Islet precursor cell (in vitro differentiated cells): ENCODE measurements at places on chromosomes 5 and 9.

GRCh38 chr9:86577420-86578333 is 223.5 kb upstream of the TUT7 start:
- DNase-seq, result no peak

- DNase-seq, result no peak
These were observed 31.0 kb downstream of the GLDC start for GRCh38 chr9:6614489-6614888.

GRCh38 chr5:106093134-106093533 is 1577.6 kb downstream of the EFNA5 start:
- no peak for DNase-seq

GRCh38 chr5:127210042-127210441 is 80.6 kb upstream of the MEGF10 start:
- no peak for DNase-seq

DNA sequence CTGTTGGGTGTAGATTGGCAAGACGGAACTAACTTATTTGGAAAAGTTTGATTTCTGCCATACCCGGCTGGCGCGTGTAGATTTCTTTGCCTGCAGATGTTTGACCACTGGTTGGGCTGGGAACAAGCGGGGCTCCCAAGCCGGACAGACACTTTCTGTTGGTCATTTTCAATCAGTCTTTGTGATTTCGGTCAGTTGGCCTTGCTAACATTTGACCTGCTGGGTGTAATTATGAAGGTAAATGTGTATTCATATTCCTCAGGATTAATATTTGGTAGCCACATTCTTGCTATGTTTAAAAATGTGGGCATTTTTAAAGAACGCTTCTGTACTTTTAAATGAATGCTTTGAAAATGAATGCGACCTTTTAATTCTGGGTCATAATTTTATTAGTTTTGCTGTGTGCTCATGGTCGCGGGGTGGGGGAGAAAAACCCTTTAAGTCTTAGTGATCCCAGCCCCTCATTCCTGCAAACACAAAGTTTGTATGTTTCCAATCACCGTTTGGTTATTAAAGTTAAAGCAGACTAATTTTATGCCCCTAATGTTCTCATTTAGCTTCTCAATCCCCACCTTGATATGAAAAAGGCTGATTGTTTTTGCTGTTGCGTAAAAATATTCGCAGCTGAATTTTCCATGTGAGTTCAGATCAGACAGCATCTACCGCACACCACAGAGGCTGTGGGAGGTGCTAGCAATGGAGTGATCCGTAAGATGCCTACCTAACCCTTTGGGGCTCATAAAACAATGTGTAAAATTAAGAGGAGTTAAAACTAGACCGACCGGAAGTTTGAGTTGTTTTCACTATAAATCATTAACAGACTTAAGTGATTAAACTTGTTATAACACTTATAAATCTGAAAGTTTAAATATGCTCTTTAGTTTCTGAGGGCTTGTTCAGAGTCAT is 1.5 kb downstream of the RASGRF2 start:
- no peak for DNase-seq

- peak; percentile 89 for DNase-seq
These were observed 146.2 kb downstream of the GOLPH3 start for GRCh38 chr5:32027717-32028458.

DNA sequence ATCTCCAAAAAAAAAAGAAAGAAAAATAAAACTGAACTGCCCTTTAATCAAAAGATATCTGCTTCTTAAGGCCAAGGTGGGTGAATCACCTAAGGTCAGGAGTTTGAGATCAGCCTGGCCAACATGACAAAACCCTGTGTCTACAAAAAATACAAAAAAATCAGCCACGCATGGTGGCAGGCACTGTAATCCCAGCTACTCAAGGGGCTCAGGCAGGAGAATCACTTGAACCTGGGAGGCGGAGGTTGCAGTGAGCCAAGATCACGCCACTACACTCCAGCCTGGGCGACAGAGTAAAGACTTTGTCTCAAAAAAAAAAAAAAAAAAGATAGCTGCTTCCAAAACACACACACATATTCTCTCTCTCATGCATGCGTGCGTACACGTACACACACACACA is 17.8 kb downstream of the SCAI start:
- no peak for DNase-seq

DNA sequence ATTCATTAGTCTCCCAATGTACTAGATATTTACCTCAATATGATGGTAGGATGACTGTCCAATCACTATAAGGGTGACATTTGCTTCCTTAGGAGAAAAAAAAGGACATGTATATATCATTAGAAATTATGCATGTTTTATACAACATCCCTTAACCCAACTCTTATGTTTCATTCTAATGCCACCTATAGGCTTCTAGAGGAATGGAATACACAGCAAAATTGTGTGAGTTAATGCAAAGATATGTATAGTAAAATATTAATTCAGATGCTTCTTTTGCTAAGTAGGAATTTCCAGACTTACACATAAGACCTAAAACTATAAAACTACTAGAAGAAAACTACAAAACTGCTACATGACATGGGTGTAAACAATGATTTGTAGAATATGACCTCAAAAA is 3.5 kb downstream of the PRXL2C start:
- DNase-seq, result no peak

DNA sequence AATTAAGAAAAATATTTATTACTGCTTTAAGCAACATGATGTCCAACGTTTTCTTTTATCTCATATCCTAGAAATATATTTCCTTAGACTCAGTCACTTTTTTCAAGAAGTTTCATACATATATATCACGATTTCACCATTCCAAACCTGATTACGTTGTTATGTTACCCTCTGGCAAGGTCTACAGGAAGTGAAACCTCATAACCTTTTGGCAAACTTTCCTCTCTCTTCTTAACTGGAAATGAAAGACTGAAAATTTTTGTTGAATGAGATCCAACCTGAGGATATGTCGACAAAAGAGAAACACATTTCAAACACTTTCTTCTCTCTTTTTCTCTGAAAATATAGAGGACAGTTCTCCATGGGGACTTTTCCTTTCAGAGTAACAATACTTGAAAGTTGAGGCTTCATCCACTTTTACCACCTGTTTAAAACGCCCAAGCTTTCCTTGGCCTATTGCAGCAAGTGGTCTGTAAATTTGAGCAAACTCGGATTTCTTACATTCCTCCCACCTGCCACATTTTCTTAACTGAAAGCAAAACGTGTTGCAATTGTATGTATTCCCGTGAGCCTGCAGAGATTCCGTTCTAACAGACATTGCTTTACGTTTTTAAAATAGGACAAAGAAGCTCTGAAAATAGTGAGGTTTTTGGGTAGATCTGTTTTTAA is 298.1 kb downstream of the CETN3 start:
- DNase-seq, result no peak

- DNase-seq, result no peak
These were observed 59.0 kb upstream of the BARX1 start for GRCh38 chr9:94014066-94014654.

DNA sequence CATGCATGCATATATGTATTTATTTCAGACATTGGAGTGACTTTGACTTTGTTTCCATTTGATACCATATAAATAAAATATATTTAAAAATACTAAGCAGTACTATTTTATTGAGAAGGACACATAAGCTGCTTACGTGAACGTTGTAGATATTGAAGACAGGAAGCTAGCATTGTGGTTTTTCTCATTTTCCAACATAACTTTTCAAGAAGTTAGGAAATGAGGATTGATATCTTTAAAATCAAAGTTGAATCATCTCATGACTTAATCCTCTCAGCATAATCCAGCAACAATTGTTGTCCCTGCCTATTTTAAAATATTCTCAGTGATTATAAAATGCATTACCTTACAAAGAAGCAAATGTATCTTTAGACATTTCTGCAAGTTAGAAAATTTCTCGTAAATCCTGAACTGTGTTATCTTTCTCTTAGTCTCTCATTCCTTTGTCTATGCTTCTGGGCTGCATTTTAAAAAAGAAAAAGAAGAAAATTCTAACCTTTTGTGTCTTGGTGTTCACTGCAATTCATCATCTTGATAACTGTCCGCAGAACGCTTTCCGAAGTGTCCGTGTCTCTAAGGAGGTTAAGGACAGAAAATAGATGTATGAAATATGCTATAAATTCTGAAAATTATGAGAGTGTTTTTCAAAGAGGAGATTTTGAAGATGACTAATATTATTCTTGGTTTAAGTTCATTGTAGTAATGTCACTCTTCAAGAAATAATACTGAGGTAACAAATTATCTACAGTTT is 1089.9 kb upstream of the CDH6 start:
- no peak for DNase-seq

GRCh38 chr5:172484664-172485063 is 30.3 kb upstream of the SH3PXD2B start:
- DNase-seq, result no peak

DNA sequence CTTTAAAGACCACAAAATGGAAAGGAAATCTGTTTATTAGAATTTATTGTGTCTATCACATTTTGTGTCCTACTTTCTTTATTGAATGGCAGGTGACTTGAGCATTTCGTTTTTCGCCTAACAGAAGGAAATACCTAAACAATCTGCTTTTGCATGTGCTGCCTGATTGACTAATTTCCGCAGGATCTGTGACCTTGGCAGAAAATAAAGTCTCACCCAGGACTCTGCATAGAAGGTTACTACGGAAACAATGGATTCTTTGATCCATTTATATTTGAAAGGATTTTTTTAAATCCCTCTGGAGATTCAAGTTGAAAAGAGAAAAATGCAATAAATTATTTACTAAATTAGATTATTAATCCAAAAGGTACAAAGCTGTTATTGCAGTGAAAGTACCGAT is 61.0 kb upstream of the CAST start:
- no peak for DNase-seq

DNA sequence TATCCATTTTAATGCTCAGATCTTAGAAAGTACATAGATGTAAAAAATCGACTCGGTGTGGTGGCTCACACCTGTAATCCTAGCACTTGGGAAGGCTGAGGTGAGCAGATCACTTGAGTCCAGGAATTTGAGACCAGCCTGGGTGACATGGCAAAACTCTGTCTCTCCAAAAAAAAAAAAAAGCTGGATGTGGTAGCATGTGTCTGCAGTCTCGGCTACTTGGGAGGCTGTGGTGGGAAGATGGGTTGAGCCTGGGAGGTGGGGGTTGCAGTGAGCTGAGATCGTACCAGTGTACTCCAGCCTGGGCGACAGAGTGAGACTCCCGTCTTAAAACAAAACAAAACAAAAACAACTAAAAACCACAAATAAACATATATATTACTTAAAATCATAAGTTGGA is 61.4 kb downstream of the RASA1 start:
- peak; percentile 62 for DNase-seq

DNA sequence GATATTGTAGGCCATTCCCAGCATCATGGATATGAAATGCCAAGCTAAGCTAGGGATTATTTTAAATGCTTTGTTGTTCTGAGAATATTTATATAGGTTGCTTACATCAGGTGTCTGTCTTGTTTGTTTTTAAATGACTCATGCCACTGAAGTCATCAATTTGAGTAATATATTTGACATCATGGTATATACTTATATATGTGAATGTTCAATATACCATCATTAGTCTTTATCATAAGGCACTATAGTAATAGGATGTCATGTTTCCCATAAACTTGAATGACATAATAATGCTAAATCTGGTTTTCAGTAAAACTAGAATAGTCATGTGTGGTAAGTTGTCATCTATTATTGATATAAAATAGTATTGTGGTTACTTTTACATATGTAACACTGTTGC is 13.1 kb downstream of the C9orf85 start:
- DNase-seq, result no peak

GRCh38 chr9:136089697-136090045 is 5.4 kb downstream of the NACC2 start:
- no peak for DNase-seq

DNA sequence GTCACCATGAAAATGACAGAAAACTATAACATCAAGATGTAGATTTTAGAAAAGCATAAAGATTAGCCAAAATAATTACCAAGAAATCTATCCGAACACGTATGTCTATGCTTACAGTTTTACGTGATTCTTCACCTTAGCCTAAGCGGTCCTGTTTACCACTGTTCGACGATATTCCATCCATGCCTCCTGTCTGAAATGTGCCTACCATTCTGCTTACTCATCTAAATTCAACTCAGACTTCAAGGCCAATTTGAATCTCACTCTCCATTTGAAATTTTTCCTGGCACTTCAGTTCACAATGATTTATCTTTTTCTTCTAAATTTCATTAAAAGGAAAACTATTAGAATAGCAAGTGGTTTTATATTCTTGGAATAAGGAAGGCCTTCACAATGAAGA is 15.4 kb downstream of the ZDHHC21 start:
- DNase-seq, result no peak

DNA sequence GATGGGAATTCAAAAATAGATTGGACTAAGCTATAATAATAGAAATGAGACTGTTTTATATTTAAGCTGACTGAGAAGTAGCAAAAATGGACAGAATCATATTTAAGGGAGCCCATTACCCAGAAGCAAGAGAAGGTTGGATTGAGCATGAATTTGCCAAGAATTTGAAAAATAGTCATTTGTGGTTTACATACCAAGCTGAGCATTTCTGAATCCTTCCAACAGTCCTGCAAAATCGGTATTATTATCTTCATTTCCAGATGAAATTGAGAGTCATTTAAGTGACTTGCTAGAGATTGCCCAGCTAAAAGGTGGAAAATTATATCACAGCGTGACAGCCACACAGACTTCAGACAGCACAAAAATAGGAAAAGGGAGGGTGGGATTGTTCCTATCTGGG is 48.4 kb downstream of the TNFSF15 start:
- no peak for DNase-seq

DNA sequence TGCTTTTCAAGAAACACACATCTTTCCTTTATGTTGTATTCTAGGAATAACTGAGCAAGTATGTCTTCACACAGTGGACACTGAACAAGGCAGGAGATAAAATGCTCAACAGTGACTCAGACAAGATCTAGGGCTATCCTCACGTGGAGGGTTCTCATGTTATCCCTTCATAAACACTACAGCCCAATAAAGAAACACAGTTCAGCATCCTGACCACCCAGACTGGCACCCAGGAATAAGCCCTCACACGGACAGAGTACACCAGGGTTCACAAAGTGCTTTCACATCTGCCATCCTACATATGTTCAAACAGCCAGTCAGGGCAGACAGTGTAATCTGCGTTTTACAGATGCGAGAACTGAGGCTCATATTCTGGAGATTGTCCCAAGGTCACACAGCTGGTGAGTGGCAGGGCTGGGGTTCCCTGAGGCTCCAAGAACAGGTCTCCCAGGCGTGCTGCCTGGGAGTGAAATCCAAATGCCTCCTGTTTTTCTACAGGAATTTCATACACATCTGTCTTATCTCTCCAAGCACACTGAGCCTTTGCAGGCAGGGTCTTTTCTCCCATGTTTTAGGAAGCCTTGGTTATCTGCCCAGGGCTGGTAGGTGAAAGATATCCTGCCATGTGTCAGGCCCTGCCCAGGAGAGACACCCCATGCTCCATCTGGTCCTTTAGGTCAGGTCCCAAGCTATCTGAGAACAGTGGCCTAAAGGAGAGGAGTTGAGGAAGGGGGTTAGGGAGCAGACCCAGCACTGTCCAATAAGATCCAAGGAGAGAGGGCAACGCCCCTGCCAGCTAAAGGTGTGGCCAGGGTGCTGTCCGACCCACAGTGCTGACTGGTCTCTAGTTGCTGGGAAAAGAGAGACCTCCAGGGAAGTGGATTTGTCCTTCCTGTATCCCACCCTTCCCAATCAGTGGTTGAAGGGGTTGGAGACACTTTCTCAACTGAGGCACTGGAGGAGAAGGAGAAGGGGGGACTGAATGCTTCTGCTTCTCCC is 47.9 kb upstream of the XPA start:
- DNase-seq, result peak; percentile 68

- DNase-seq, result no peak
These were observed 46.2 kb downstream of the ASS1 start for GRCh38 chr9:130490981-130491380.
